ENCODE measurements at places on chromosomes 16 and 17. TPM values are rescaled to one million over a fixed set of nuclear protein-coding genes. Genes with fewer than 3 reads are reported as not detected.

The GAS7 gene
- total RNA-seq, result 1.6 TPM

The KRTAP9-4 gene
- not detected for total RNA-seq

The PMFBP1 gene
- 0.11 TPM for total RNA-seq

The BAHCC1 gene
- 0.08 TPM for total RNA-seq

DNA sequence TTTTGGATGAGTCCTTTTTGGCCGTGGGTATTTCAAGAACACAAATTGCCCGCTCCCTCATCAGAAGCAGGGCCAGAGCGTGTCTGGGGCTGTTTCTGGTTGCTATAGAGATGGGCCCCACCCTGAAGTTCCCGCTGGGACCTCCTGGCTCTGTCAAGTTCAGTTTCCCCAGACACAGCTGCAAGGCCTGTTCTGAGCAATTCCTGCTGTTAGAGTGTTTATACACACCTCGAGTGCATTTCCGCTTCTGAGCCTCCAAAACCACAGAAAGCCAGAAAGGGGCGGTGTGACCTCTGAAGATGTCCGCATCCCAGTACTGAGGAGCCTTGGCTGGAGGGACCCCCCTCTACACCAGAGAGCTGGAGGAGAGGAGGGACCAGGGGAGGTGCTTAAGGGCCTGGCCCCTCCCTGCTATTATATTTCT is 9.3 kb upstream of the WBP2 start:
- DNase-seq, result no peak

DNA sequence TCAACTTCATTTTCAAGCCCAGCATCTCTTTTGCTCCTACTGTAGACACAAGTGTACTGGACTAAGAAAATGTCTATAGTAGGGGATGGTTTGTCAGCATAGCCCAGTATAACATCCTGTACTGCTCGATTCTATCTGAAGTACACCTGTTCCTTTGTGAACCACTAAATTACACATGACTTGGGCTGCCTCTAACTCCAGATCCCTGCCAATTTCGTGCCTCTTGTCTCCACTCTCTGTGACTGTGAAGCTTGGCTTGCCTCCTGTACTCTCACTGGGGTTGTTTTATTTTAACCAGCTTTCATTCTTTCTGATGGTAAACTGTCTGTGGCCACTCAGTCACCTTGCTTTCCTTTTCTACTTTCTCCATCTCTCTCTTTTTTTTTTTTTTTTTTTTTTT is 24.5 kb downstream of the GFOD2 start:
- no peak for DNase-seq

- DNase-seq, result no peak
These were observed 2.7 kb downstream of the WWOX start for GRCh38 chr16:78102122-78102660.

DNA sequence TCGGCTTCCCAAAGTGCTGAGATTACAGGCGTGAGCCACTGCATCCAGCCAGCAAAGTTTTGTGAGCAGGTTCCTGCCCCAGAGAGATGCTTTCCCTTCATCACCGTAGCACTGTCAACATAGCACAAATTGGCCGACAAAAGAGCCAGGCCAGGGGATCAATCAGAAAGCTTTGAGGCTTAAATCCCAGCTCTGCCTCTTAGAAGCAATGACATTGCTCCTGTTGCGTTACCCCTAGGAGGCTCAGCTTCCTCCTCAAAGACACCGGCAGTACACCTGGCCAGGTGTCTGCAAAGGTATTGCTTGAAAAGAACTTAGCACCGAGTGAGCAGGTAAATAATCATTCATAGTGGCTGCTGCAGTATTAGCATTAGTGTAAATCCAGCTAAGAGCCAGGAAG is 86.5 kb downstream of the NDE1 start:
- no peak for DNase-seq

- DNase-seq, result no peak
These were observed 282.5 kb upstream of the FOXF1 start for GRCh38 chr16:86227801-86228200.

DNA sequence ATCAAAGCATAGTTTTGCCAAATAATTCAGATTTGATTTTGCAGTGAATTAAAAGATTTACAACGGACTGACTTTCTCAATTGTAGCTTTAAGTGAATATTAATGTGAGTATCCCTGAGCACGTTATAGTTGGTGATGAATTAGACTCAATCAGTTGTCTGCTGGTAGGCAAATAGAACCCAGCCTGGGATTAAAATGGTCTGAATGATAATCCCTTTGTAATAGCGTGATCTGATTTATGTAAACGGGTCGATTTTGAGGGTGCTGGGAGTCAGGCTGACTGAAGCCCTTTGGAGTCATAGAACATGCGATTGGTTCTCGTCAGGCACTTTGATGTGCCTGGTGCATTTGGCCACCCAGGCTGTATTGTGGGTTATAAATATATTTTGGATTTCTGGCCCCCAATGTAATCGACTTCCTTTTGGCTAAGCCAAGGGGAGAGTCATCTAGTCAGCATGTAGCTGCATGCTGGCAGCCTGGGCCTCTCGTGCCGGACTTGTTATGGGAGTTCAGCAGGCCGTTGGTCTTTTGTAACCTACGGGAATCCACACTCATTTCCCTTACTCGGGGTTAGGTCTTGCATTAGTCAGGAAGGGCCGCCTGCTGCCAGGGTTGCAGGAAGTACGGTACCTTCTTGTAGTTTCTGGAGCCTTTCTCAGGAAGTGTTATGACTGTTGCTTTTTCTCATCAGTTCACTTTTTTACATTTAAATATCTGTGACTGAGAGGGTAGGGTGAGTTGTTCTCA is 5.4 kb downstream of the PGS1 start:
- peak; percentile 42 for DNase-seq

- DNase-seq, result no peak
These were observed 33.3 kb upstream of the C16orf82 start for GRCh38 chr16:27033281-27033979.

- no peak for DNase-seq
These were observed 391.4 kb upstream of the MAF start for GRCh38 chr16:79991969-79992368.

GRCh38 chr17:42094375-42095069 is 3.8 kb downstream of the ZNF385C start:
- no peak for DNase-seq

GRCh38 chr16:15552507-15552906 is 90.4 kb downstream of the MARF1 start:
- DNase-seq, result no peak

DNA sequence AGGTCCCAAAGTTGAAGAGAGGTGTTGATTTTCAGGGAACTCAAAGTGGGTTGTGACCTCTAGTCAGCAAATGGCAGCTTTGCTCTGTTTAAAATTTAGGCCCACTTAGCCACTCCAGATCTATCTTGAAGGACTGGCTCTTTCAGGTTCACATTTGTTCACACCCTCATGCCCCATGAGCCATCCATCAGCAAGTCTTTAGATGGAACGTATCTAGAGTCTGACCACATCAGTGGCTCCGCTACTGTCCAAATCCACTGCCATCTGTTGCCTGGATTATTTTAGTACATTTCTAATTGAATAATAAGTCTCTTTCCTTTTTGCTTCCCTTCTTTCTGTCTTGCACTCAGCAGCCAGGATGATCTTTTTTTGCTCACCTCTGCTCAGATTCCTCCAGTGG is 10.5 kb downstream of the ITGB3 start:
- DNase-seq, result no peak

Data from activated T-cell treated with anti-CD3 and anti-CD28 coated beads, Interleukin-2, amount 50 U/mL, for 4 hours (primary cell).